ENCODE measurements at places on chromosomes 1 and 21. TPM values are rescaled to one million over a fixed set of nuclear protein-coding genes. Genes with fewer than 3 reads are reported as not detected.

GRCh38 chr1:29890201-29890959 lies 654.1 kb downstream of the PTPRU start:
- DNase-seq = no peak

GRCh38 chr1:246213036-246213435 lies 294.0 kb downstream of the SMYD3 start:
- DNase-seq = no peak

DNA sequence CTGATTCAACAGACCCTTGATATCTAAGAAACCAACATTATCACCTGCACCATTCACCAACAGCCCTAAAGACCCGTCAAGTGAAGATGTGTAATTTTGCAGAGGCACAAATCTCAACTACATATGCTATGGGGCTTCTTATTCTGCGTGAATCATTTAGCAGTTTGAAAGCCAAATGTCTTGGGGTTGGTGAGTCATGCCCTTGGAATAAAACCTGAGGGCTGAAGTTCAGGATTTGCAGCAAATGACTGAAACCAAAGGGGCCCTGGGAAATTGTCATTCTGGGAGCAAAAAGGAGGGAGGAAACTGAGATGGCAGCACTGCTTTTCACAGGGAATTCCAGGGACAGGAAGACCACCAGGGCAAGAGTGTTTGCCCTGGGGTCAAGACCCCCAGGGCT lies 79.2 kb upstream of the TNR start:
- no peak for DNase-seq

The FMO3 gene
- not detected for total RNA-seq

The GCSAML gene
- total RNA-seq = under 0.01 TPM

DNA sequence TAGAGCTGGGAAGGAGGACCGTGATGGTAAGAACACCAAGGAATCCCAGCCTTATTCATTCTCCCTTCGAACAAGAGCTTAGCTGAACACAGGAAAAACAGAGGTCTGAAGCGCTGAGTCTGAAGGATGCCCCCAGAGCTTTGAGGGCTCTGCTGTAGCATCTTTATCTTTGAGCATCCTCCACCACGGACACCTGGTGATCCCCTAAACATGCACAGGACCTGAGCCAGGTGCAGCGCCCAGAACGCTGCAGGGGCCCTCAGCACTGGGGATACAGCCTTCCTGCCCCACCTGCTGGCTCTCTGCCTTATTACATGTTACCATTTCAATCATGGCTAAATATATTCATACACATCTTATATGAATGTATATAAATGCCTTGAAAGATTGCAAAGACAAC lies 7.7 kb upstream of the GPATCH4 start:
- no peak for DNase-seq

The FMO5 gene
- total RNA-seq = 0.62 TPM

The BEND5 gene
- 18.2 TPM for total RNA-seq

The EIF3I gene
- 79.7 TPM for total RNA-seq

DNA sequence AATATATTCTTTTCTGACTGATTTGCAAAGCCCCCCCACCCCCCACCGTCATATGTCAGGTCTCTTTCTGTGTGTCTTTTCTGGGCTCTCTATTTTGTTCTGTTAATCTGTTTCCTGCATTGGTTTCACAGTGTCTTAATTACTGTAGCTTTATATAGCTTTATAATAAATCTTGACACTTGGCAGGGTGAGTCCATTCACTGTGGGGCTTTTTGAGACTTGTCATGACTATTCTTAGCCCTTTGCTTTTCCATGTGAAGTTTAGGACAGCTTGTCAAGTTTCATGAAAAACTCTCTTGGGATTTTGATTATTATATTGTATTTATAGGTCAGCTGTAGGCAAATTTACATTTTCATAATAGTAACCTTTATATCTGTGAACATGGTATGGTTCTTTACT lies 50.4 kb downstream of the MIGA1 start:
- DNase-seq = no peak

The VWA5B1 gene
- total RNA-seq = 0.16 TPM

DNA sequence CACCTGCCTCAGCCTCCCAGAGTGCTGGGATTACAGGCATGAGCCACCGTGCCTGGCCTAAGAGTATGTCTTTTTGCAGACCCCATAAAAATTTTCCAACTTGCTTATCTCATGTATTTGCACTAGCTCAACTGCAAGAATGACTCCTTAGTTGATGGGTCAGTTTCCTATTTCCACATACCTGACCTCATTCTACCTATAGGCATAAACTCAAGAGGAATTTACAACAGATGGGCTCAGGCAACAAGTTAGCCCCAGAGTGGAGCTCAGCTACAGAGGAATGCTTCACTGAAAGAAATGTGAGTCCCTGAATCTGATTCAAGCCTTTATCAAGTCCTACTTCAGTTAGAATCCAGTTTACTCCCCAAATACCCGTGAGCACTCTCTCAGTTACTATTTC lies 5.3 kb upstream of the SLC37A1 start:
- DNase-seq = no peak

DNA sequence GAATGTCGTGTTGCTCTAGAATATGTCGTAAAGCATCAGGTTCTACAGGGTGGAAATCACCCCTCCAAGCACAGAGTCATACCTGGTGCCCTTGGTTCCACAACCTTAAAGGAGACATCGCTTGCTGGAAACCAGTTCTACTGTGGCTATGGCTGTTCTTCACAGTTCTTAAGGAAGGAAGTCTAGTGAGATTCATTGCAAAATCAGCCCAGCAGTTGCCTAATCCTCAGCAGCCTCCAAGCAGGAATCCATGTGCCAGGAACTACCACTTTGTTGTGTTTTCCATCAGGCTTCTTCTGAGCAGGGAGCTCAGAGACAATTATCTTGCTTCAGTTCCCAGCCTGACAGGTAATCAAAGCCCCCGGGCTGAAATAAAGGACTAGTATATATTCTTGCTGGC lies 45.0 kb upstream of the SLC35F3 start:
- DNase-seq = no peak

GRCh38 chr1:93434987-93435386 lies 12.9 kb upstream of the FNBP1L start:
- no peak for DNase-seq

DNA sequence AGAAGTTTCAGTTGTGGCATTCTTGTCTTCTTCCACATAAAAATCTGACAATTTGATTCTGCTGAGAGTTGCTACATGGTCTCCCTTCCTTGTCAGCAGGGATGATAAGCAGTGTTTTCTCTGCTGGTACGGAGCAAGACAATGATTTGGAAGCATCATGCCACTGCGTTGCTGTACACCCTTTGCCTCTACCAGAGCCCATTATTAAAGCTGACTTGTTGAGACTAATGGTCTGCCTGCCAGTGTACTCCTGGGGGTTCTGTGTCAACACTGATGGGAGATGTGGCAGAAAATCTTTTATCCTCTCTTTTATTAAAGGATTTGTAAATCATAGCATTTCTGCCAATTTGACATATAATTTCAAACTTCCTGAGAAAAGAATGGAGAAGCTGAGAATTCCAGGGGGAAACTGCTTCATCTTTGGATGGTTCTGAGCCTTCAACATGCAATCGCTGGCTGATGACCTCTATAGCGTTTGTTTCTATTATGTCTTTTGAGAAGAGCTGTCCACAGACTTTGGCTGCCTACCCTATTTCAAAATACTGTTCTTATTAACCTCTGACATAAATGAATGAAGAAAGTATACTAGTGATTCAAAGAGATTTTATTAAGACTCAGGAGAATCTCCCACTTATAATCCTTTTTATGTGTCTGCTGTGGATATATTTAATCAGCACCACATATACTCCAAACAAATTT lies 47.9 kb upstream of the DYNLT5 start:
- no peak for DNase-seq

GRCh38 chr1:201119206-201120197 lies 7.3 kb upstream of the CACNA1S start:
- no peak for DNase-seq

GRCh38 chr1:154318386-154318785 lies 2.5 kb upstream of the AQP10 start:
- no peak for DNase-seq

GRCh38 chr1:44588551-44589210 lies 85.6 kb downstream of the TMEM53 start:
- no peak for DNase-seq

DNA sequence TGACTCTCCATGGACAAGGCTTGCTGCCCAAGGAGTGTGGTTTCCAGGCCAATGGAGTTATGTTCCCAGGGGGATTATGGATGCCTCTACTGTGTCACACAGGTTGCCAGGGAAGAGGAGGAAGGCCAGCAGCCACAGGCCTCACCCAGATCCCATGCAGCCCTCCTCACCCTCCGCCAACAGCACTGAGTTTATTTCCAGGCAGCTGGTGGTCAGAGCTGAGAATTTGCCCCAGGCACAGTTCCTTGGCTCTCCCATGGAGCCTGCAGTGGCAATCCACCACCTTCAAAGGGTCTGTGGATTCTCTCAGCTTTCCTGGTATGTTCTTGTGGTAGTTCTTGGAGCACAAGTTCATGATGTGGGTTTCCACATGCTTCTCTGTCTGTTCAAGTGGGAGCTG lies 79.2 kb downstream of the NTNG1 start:
- DNase-seq = no peak

DNA sequence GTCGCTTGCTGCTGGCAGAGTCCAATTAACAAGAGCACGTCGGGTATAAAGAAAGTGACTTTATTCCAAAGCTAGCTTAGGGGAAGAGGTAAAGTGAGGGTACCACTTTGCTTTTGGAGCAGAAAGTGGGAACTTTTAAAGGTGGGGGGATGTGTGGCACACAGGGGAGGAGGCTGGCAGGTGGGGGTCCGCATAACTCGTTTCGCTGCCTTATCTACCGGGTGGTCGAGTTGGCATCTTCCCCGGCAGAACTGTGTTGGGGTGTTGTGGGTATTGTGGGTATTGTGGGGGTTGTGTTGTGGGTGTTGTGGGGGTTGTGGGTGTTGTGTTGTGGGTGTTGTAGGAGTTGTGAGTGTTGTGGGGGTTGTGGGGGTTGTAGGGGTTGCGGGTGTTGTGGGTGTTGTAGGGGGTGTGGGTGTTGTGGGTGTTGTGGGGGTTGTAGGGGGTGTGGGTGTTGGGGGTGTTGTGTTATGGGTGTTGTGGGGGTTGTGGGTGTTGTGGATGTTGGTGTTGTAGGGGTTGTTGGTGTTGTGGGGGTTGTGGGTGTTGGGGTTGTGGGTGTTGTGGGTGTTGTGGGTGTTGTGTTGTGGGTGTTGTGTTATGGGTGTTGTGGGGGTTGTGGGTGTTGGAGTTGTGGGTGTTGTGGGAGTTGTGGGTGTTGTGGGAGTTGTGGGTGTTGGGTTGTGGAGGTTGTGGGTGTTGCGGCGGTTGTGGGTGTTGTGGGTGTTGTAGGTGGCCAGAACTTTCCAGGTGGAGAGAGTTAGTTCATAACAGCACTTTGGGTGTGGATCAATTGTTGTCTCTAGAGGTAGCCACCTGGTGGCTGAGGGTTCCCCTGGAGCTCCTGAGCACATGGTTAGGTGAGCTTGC lies 52.7 kb downstream of the AGPAT3 start:
- DNase-seq = no peak

The CATSPERE gene
- total RNA-seq = 2.0 TPM

GRCh38 chr1:199020051-199020450 lies 381.2 kb downstream of the PTPRC start:
- DNase-seq = no peak

- no peak for DNase-seq
These were observed 43.5 kb downstream of the CDC42 start for GRCh38 chr1:22096036-22096435.

GRCh38 chr1:170856455-170856854 lies 78.9 kb upstream of the MROH9 start:
- no peak for DNase-seq

DNA sequence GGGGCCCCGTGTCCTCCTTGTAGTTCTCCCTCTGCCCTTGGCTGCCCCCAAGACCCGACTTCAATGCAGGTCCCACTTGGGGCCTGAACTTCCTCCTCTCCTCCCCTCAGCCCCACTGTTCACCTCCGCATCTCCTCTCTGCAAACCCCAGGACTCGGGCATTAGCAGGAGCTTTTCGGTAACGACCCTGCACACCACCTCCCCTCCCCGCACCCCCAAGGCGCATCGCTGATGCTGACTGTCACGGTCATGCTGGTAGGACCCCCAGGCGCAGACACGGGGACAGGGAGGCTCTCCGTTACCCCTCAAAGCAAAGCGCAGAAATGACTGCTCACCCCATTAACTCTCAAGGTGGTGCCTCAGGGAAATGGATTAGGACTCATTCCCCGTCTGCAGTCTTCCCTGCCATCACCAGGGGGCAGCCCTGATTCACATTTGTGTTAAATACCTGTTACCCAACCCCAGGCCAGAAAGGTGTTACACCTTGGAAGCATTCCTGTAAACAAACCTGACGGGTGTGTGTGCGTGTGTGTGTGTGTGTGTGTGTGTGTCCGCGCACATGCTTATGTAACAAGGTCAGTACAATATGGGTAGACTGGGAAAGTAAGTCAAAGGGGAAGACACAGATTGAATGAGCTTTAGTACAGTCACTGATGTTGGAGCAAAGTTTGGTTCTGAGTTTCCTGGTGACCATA lies 6.4 kb upstream of the GUCA2B start:
- no peak for DNase-seq

The TCHH gene
- total RNA-seq = not detected

The CHD5 gene
- 40.9 TPM for total RNA-seq

The AIRE gene
- not detected for total RNA-seq

The FCGR1A gene
- 9.8 TPM for total RNA-seq

DNA sequence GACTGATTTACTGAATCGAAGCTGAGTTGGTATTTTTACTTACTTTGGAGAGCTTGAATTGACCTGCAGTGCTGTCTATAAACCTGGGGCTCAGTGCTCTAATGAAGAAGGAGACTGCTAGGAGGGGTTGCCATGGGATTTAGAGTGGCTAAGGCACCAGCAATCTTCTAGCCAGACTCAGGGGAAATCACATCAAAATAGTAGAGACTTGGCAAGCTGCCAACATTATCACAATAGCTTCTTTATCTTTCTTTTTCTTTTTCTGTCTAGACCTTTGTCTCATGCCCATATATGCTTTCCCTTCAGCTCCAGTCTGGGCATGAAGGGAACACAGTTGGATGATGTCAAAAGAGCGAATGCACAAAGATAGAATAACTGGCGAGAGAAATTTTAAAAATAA lies 301.1 kb upstream of the DPYD start:
- DNase-seq = no peak

The POTED gene
- not detected for total RNA-seq

DNA sequence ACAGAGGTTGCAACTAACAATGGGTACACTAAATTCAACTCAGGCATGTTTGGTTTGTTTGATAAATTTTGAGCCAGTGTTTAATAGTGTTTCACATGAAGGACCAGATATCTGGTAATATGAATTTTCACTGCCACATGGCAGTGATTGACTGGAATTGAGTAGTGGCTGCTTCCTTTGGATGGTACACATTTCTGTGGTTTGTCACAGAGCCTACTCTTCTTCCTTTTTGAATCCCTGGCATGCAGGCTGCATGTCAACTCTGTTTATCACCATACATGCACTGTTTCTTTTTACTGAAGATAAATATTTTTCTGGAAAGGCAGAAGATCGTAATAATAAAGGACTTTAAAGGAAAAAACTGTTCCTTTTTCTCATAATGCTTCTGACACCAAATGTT lies 35.5 kb downstream of the SDCCAG8 start:
- no peak for DNase-seq

The KRTAP10-12 gene
- not detected for total RNA-seq
